ENCODE measurements at places on chromosomes 2 and 18. TPM values are rescaled to one million over a fixed set of nuclear protein-coding genes. Genes with fewer than 3 reads are reported as not detected.

Gene RAX
- total RNA-seq: not detected

Gene OXER1
- total RNA-seq: not detected

Gene PSMA8
- not detected for total RNA-seq

Gene SPP2
- total RNA-seq: not detected

Gene GALR1
- total RNA-seq: not detected

Gene PAX8
- 0.77 TPM for total RNA-seq

Gene LYG2
- not detected for total RNA-seq

Gene NEURL3
- total RNA-seq: 1.5 TPM

Gene RAB17
- 0.10 TPM for total RNA-seq

Gene SLC11A1
- total RNA-seq: 0.28 TPM

Gene TXNDC2
- 0.38 TPM for total RNA-seq

Data from A549 treated with DMSO at 1 μM for 4 hours (cell line).